A673 (cell line): ENCODE measurements at places on chromosomes 16 and 17. TPM values are rescaled to one million over a fixed set of nuclear protein-coding genes. Genes with fewer than 3 reads are reported as not detected.

DNA sequence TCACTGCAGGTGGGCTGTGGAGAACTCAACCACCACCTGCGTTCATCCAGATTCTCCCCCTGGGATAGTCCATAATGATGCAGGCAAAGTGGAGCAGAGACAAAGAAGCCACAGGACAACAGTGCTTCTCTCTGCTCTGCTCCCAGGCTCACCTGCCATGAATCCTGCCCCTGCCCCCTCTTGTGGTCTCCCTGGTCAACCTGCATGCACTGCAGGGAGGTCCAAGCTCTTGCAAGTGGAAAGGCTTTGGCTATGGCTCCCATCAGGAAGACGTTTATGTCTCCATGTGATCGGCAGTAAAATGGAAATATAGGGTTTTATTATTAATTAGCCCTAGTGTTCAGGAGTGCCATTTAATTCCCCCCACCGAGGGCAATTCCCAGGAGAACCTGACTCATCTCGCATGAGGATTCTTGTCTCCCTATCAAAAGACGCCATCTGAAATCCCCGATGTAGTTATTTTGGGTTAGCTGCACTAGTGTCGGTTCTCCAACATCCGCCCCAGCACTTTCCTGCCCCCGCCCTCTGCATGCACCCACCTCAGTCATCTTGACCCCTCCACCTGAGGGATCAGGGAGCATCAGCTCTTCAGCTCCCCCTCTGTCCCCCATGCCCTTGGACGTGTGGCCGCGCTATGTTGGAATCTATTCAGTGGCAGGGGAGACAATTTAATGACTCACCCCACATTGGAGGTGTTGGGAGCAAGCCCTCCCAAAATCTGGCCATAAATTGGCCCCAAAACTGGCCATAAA lies 91.8 kb downstream of the KCNJ12 start:
- H3K27ac ChIP-seq = no peak overlapping the region
- no peak for DNase-seq
- H3K27me3 ChIP-seq = peaks cover 35% of the 10 kb centered on the region
- no peaks in the 10 kb centered on the region for H3K36me3 ChIP-seq
- H3K4me3 ChIP-seq = no peak overlapping the region
- no peaks in the 10 kb centered on the region for H3K4me1 ChIP-seq

- H3K36me3 ChIP-seq = peaks cover 2% of the 10 kb centered on the region
- H3K4me3 ChIP-seq = no peak overlapping the region
- H3K27ac ChIP-seq = no peak overlapping the region
- DNase-seq = no peak
Observed at GRCh38 chr17:27578718-27579085, 52.3 kb upstream of the LGALS9 start.

DNA sequence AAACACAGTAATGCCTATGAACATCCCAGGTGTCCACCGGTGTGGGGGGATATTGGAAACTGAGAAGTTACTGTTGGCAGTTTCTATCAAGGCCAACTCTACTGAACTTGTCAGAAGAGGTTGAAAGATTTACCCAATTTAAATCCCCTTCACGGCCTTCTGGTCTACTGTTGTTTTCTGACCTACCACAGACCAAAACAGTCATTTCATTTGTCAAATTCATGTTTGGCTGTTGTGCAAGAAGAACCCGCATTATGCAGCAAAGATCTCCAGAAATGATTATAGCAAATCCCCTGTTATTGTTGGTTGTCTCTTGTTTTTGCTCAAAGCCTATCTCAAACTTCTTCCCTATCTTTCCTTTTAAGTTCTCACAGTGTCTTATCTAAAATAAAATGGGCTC lies 73.1 kb upstream of the MAF start:
- H3K4me1 ChIP-seq = no peaks in the 10 kb centered on the region
- no peak overlapping the region for H3K4me3 ChIP-seq
- no peak overlapping the region for H3K27ac ChIP-seq
- H3K36me3 ChIP-seq = no peaks in the 10 kb centered on the region
- no peak for DNase-seq
- H3K27me3 ChIP-seq = no peaks in the 10 kb centered on the region

DNA sequence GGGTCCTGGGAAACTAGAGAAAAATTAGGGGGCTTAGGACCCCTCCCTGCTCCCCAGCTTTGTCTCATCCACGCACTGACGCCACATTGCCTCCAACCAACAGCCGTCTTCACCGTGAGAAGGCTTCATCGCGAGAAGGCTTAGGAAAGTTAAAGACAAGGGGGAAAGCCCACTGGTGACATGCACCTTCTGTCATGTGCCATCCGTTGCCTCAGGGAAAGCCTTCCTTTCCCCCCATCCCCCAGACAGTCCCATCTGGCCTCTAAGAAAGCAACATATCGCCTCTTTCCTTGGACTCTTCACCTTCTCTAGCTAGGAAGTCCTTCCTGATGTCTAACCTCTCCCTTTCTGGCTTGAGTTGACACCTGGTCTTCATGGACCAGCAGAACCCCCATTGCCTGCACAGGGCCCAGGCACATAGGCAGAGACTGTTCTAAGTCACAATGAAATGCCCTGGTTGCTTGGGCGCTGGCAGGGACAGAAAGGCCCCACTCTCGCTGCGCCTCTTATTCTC lies 2.1 kb downstream of the FOXN1 start:
- H3K4me3 ChIP-seq = no peak overlapping the region
- H3K36me3 ChIP-seq = no peaks in the 10 kb centered on the region
- peaks cover 30% of the 10 kb centered on the region for H3K27me3 ChIP-seq
- H3K27ac ChIP-seq = no peak overlapping the region

DNA sequence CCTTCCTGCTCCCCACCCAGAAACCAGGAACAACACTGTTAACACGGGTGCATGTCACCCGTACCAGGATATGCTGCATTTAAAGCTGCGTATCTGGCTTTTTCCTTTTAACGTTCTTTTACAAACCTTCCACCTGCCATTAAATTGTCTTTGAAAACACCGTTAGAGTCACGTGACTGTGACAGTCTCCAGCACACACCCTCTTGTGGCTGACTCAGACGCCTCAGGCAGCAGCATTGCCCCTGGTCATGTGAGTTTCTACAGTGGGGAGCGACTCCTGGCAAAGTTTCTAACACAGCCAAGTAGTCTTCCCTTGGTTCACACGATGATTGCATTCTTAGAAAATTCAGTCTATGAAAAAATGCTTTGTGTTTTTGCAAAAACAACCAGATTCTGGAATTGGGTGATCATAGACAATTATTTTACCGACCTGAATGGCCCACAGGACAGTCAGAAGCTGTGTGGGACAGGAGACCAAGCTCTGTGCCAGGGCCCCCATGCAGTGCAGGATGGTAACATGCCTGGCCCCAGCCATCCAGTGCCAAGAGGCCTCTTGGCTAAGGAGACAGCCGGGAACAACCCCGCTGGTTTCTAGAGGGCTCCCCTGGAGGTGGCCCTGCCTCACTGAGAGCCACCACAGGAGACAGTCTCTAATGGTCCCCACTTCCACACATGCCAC lies 199.1 kb downstream of the KATNIP start:
- H3K27ac ChIP-seq = no peak overlapping the region
- no peak overlapping the region for H3K4me3 ChIP-seq
- no peaks in the 10 kb centered on the region for H3K27me3 ChIP-seq

- H3K4me3 ChIP-seq = no peak overlapping the region
- no peak overlapping the region for H3K27ac ChIP-seq
- no peaks in the 10 kb centered on the region for H3K36me3 ChIP-seq
- DNase-seq = no peak
- peaks cover 4% of the 10 kb centered on the region for H3K4me1 ChIP-seq
Observed at GRCh38 chr16:88870608-88871348, 4.3 kb upstream of the PABPN1L start.

ZG16B gene
- total RNA-seq = not detected in 2 replicates

KCNJ16 gene
- total RNA-seq = not detected in 2 replicates
